ENCODE measurements at places on chromosomes 2 and 18. TPM values are rescaled to one million over a fixed set of nuclear protein-coding genes. Genes with fewer than 3 reads are reported as not detected.
A peak's percentile ranks its signal among the peaks of the same experiment; 100 is the strongest.

DNA sequence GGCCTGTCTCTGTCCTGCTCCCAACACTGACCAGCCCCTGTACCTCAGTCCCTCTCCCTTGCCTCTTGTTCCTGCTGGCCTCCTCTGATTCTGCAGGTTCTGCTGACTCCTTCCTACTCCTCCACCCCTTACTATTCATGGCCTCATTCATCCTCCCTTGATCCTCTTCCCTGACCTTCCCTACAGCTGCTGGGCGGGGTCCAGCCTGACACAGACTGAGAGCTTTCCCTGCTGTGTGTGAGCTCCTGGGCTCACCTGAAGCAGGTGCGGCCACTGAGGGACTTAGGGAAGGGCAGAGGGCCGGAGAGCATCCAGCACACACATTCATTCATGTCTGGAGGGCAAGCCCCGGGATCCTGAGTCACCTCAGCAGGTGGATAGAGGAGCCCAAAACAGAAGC lies 185.6 kb downstream of the CTIF start:
- no peak for DNase-seq

DNA sequence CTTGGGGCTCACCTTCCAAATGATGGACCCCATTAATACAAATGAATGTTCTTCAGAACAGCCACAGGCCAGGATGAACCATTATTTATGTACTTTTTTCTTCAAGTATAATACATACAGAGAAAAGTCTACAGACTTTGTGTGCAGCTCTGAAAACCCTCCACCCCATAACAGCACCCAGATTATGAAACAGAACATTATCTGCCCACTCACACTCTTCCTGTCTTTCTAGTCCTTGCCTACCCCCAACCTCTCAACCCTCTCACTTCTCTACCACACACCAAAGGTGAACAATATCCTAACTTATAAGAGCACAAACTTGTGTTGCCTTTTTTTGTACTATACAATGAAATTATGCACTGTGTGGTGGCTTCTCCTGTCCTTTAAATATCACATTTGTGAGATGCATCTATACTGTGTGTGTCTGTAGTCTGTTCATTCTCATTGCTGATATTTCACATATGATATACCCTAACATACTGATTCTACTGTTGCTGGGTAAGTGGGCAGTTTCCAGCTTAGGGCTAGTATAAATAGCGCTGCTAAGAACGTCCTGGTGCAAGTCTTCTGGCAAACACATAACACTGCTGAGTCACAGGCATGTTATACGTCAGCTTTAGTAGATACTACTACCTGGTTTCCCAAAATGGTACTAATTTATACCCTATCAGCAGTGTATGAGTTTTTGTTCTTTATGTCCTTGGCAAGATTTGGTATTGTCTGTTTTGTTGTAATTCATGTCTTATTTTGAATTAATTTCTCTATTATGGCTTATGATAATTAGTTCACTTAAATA lies 1.0 kb upstream of the NPHP1 start:
- no peak for DNase-seq

DNA sequence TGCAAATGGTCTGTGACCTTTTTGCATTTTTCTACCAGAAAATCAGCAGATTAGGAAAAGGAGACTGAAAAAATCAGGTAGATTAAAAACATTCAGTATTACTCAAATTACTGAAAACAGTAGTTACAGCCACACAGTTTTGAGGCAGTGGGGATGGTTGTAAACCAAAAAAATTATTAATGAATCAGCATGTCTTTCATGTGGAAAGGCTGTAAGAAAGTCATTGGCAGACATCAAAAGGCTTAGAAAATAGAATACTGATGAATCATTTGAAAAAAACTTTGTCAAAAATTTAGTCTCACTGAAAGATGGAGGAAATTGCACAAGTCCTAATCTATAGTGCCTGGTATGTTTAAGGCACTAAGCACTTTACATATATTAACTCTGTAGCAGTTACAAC lies 133.9 kb upstream of the GCFC2 start:
- DNase-seq = peak; percentile 29

DNA sequence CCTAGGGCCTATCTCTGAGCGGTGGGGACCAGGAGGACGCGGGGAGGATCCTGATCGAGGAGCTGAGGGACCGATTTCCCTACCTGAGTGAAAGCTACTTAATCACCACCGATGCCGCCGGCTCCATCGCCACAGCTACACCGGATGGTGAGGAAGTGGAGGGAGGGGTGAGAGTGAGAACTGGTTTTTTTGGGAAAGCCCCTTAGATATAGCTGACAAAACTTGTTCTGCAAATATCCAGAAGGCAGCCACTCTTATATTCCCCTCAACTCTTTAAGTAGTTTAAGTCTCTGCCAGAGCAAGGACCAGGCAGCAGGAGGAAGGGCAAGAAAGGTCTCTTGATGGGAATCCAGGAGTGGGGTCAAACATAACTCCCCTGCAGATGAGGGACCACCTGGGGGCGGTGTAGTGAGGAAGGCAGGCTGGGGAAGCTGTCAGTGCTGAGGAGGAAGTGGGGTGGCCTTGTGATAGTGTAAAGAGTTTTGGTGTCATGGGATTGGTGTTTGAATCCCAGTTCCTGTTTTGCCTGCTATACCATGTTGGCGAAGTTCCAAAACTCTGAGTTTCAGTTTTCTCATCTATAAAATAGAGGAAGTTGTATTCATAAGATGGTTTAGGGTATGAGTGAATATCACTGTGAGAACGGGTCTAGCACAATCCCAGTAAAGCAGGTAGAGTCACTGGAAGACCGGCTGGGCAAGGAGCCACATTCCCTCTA lies 3.4 kb downstream of the NAGK start:
- DNase-seq = no peak

GRCh38 chr18:35172451-35173035 lies 68.3 kb upstream of the ZNF397 start:
- no peak for DNase-seq

DNA sequence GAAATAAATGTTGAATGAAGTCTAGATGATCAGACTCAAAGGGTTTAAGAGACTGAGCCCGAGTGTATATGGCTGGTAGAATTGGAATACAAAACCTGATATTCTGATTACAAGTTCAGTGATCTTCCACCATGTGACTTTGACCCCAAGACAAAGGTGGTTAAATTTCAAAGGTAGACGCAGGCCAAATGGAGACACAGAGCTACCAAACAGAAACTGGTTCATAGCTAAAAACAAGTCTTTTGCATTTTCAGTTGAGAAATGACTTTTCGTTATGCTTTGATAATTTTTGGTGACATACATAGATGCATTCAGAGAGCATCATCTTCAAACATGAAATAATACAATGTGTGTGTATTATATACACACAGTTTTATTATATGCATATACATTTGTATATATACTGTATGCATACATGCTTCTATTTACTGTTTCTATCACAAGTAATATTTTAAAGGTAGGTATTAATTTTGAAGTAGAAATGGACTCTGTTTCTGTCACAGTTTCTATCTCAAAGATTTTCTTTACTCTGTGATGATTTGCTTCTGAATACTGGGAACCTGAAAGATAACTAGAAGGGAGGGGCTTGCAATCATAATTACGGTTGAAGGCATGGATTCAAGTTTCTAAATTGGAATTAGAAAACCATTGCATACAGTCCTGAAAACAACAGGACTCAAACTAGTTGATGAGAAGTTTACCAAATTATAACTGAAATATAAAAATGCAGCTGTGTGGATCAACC lies 142.3 kb downstream of the ABCA12 start:
- DNase-seq = no peak

DNA sequence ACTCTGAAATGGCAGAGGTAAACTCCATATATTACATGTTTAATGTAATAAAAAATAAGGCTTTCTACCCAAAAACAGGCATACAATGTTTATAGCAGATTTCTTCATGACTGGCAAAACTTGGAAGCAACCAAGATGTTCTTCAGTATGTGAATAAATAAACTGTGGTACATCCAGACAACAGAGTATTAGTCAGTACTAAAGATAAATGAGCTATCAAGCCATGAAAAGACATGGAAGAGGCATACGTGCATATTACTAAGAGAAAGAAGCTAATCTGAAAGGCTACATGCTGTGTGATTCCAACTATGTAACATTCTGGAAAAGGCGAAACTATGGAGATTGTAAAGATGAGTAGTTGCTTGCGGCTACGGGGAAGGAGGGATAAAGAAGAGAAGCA lies 97.4 kb downstream of the OSR1 start:
- no peak for DNase-seq

DNA sequence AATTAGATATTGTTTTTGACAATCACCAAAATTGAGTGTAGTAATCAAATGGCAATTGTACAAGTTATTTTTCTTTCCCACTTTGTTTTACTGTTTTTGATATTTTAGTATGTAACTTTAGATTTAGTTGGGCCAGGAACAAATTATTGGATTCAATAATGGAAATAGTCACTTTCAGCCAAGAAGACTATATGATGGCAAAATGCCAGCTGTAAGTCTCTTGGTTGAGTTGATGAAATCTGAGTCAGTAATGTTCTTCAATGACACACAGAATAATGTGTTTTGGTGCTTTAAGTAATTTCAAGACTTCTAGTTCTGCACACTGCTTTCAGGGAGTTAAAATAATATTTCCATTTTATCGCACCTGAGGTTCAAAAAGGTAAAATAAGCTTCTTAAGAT lies 2022.0 kb upstream of the CELF4 start:
- no peak for DNase-seq

- DNase-seq = no peak
Observed at GRCh38 chr2:128264881-128265607, 53.6 kb downstream of the HS6ST1 start.

DNA sequence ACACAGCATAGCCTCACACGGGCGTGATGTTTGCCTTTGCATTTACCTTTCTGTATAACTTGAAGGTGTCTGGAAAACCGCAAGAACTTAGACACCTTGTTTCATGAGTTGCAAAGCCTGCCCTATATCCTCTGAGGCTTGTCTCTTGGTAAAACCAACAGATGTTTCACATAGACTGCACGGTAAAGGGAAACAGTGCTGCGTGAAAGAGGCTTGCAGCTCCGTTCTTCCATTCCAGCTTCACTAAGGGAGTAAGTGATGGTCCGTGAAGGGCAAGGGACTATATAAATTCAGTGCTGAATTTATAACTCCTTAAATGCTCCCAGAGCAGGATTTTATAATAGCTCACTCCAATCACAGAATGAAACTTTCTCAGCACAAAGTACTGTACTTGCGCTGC lies 360.5 kb downstream of the SOX11 start:
- no peak for DNase-seq

- DNase-seq = no peak
Observed at GRCh38 chr2:44615950-44616518, 254.3 kb downstream of the CAMKMT start.

GRCh38 chr2:168895771-168896170 lies 5.3 kb upstream of the G6PC2 start:
- DNase-seq = peak; percentile 10

DNA sequence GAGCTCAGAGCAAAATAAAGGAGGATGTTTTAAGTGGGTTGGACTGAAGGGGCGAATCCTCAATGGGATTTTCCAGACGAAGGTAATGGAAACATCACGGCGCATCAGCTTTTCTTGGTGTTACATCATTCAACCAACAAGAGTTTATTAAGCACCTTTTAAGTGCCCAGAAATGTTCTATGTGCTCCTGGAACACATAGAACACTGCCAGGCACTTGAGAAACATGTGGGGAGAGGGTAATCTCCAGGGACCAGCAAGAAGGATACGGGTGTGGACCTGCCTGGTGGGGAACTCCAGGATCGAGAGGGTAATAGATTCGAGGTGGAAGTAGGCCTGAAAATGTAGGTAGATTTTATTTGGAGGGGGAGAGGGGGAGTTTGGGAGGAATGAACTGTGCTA lies 168.6 kb downstream of the PRKCE start:
- DNase-seq = no peak

DNA sequence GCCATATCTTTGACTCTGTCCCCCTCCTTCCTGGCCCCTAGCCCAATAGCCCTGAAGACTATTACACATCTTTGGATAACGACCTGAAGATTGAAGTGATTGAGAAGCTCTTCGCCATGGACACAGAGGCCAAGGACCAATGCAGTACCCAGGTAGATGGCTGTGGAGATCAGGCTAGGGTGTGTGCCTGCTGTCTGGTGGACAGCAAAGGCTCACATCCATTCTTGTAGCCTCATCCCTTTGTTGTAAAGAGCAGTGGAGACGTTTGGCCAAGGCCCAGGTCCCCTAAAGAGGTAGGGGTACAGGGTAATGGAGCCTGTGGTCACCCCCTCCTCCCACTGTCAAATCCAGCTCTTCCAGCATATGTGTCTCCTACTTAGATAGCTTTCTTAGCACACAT lies 81.4 kb downstream of the EPAS1 start:
- no peak for DNase-seq

DNA sequence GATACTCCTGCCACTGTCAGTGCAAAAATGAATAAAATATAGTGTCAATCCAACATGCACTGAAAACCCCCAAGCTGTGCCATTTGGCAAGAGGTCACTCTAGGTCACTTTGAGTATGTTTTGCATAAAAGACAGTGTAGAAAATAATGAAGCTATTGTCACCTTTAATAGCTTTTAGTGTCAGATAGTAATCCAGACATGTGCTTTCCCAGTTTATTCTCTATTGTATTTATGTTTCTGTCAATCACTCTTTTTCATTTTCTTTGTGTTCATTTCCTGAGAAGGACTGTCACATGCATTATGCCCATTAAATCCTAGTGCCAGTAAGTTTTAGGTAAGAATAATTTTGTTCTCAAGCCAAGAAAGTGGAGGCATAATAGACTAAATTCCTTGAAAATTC lies 1073.9 kb upstream of the CDH2 start:
- DNase-seq = no peak

DNA sequence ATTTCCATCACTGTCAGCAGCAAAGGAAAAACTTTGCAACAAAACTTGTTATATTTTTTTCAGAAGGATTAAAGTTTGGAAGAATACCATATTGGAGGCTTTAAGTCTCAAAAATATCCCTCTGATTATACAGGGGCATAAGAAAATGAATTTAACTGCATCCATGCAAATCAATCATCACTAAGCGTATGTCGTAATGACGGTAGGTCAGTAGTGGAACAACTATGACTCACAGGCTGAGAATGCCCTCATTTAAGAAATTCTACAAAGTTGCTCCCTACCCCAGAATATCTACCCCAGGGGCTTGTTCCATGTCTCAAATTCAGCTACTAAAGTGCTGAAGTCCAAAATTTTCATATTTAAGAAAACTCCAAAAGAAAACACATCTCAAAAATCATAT lies 12.5 kb upstream of the NAB1 start:
- DNase-seq = peak; percentile 69

GRCh38 chr18:37684590-37684989 lies 119.0 kb upstream of the CELF4 start:
- no peak for DNase-seq

DNA sequence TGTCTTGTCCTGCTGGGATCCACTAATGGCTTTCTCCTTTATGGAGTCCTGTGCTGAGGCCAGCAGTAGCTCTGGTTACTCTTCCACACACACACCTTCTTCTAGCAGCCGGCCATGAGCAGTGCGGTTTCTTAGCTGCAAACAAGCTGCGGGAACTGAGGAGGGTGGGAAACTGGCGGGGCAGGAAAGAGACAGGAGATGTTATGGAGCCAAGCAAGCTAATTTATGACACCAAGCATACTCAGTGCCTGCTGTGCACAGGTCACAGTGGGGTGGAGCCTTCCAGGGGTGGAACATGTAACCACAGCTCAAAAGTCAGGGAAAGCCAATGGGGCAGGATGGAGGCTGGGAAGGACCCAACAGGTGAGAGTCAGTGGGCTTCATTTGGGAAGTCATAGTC lies 180.8 kb downstream of the FAM210A start:
- DNase-seq = no peak

- DNase-seq = no peak
Observed at GRCh38 chr2:210009126-210009525, 6.7 kb downstream of the RPE start.

The ICOS gene
- not detected for total RNA-seq

The EVX2 gene
- total RNA-seq = not detected

The SALL3 gene
- not detected for total RNA-seq

The ALLC gene
- total RNA-seq = not detected

The GPBAR1 gene
- not detected for total RNA-seq
